ENCODE measurements at places on chromosomes 7 and 10.

GRCh38 chr7:85452674-85453073 lies 265.8 kb upstream of the SEMA3D start:
- no peak for DNase-seq

DNA sequence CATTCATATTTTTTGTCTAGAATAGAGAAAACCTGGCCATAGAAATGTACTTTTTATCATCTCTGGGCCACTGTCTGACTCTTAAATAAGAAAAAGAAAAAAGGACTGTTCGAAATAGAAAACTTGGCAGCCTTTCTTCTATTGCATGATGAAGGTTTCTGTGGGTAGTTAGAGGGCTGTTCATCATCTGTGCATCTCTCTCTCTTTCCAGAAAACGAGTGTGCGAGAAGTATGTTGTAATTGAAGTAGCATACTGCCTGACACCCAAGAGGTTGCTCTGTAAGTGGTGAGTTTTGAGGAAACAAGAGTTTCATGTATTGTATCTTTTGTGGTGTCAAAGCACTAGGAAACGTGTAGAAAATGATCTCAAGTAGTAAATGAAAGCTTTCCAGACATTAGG lies 343.2 kb upstream of the TMEM229A start:
- DNase-seq, result no peak

- DNase-seq, result no peak
Observed at GRCh38 chr10:130207205-130207604, 71.0 kb downstream of the GLRX3 start.

- no peak for DNase-seq
Observed at GRCh38 chr10:100793055-100793454, 47.7 kb downstream of the PAX2 start.

- no peak for DNase-seq
Observed at GRCh38 chr7:87715545-87715944, 87.3 kb downstream of the RUNDC3B start.

GRCh38 chr7:77428777-77429231 lies 12.7 kb upstream of the GSAP start:
- peak; percentile 47 for DNase-seq

GRCh38 chr10:4512671-4513240 lies 313.3 kb upstream of the AKR1E2 start:
- DNase-seq, result peak; percentile 49

GRCh38 chr7:107799647-107800264 lies 3.3 kb downstream of the SLC26A3 start:
- DNase-seq, result no peak

GRCh38 chr7:13062631-13063030 lies 375.2 kb downstream of the ARL4A start:
- no peak for DNase-seq

DNA sequence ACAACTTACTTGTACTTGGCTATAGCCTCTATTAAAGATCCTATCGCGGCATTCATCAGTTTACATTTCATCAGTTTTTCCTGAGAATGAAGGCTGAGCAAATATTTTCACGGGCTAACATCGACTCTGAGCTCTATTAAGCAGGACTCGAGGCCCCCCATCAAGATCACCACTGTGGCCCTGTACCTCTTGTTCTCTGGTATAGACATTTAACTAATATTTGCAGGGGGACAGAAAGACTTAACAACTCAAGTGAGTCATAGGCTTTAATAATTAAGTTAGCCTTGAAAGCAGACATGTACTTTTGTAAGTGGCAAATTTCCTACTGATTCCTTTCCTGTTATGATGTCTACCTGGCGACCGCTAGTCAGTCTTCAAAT lies 45.4 kb downstream of the DOCK4 start:
- no peak for DNase-seq

GRCh38 chr10:98486421-98486820 lies 39.7 kb upstream of the HPS1 start:
- peak; percentile 54 for DNase-seq

GRCh38 chr7:132815130-132815529 lies 238.9 kb upstream of the PLXNA4 start:
- DNase-seq, result no peak

DNA sequence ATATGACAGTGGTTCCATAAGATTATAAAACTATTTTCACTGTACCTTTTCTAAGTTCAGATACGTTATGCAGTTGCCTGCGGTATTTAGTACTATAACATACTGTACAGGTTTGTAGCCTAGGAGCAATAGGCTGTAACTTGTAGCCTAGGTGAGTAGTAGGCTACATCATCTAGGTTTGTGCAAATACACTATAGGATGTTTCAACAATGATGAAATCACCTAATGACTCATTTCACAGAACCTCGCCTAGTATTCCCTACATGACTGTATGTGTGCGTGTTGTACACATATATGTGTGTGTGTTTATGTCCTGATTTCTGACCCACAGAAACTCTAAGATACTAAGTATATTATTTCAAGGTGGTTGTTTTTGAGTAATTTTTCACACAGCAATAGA lies 139.0 kb downstream of the HERPUD2 start:
- DNase-seq, result peak; percentile 13

- no peak for DNase-seq
Observed at GRCh38 chr10:132845780-132846595, 60.0 kb upstream of the NKX6-2 start.

GRCh38 chr7:43249823-43250145 lies 137.3 kb downstream of the HECW1 start:
- no peak for DNase-seq

DNA sequence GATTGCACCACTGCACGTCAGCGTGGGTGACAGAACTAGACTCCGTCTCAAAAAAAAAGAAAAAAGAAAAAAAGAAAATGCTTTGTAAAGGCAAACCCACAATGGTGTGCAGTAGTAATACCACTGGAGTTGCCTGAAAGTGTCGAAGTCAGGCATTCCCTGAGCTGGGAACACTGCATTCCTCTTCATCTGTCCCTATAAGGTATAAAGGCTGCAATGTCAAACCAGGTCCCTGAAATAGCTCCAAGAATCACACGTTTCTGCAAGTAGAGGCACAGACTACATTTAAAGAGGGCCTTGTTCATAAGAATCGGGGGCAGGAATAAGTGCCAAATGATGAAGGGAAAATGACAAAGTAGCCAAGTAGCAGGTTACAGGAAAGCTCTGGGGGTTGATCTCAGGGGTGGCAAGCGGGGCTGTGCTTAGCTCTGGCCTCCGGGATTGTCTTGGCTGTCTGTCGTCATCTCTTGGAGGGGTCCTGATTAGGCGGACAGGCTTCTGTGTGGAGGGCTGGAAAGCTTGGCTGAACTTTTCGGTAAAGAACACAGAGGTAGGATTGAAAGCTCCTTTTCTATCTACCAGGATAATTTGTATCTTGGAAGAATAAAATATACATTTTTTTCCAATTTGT lies 109.1 kb downstream of the PFKFB3 start:
- no peak for DNase-seq

- no peak for DNase-seq
Observed at GRCh38 chr7:55303220-55303619, 61.9 kb upstream of the LANCL2 start.

- no peak for DNase-seq
Observed at GRCh38 chr7:68319061-68319460, 1279.2 kb upstream of the AUTS2 start.

DNA sequence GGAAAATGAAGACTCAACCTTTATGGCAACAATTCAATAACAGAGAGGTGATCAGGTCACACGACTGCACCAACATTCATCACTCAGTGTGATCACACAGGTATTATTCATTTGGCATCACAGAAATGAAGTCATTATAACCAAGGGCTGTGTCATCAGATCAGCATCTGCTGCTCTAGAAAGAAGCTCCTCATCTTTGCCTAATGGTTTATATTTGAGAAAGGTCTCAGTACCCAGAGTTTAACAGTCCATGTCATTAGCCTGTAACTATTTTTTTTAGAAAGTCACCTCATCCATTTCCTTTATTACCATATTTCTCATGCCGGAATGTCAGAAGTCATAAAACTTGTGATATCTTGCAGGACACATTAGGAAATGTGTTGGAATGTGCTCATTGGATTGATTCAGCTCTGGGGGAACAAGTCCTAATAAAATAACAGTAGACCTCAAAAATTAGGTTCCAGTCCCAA lies 45.1 kb upstream of the PRKG1 start:
- no peak for DNase-seq
